Activated T-cell treated with anti-CD3 and anti-CD28 coated beads, Interleukin-2, amount 50 U/mL, for 4 hours (primary cell): ENCODE measurements at places on chromosomes 7 and 10.

GRCh38 chr7:80825499-80825898 lies 93.4 kb downstream of the SEMA3C start:
- no peak for DNase-seq

GRCh38 chr7:28613262-28613661 lies 200.9 kb downstream of the CREB5 start:
- DNase-seq: no peak

- peak; percentile 21 for DNase-seq
Measured at GRCh38 chr7:1920266-1920681, 250.2 kb downstream of the ELFN1 start.

DNA sequence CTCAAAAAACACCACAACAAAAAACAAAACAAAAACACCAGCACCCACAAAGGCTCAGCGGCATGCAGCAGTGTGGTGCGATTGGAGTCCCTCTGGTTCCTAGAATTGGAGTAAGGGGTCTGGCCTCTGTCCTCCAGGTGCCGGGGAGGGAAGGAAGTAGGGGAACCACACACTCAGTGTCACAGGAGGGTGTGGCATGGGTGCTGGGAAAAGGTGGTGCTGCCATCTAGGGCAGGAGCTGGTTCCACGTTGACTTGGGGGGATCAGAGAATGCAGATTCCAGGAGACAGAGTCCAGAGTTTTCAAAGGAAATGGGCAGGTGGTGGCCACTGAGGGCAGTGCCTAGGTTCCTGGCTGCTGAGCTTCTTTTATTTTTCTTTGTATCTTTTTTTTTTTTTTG lies 19.8 kb upstream of the WIPI2 start:
- no peak for DNase-seq

- DNase-seq: no peak
Measured at GRCh38 chr7:2612445-2613097, 19.2 kb upstream of the TTYH3 start.

DNA sequence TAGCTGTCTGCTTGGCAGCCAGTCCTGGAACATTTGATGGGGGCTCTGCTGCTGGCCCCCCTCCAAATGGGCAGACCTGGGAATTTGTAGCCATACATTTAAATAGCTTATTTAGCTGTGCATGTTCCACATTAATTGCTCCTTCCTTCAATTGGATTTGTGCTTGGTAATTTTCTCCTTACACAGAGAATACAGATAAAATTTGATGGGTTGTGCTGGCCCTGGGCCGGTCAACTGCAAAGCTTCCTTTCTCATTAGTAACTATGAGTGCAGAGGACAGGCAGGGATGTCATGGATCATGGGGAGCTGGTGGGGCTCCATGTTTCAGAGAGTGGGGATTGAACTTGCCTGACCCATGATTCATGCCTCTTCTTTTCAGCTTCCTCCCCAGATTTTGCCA lies 201.5 kb upstream of the GHITM start:
- DNase-seq: no peak

DNA sequence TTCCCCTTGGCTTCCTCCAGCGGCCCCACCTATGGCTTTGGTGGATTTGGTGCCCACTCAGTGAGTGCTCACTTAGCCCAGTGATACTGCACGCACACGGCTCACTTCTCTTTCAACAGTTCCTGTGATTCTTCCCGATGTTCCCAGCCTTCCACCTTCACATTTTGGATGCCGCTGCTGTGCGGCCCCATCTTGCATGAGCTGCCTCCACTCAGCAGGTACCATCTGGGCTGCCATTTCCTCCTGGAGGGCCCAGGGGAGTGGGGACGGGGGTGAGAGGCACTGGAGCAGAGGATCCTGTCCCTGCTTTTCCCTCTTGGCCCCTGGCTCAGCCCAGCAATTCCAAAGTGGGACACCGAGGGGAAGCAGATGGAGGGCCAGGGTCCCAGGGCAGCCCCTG lies 323.3 kb upstream of the ZNF32 start:
- no peak for DNase-seq

GRCh38 chr10:34736976-34737771 lies 77.9 kb downstream of the PARD3 start:
- no peak for DNase-seq

DNA sequence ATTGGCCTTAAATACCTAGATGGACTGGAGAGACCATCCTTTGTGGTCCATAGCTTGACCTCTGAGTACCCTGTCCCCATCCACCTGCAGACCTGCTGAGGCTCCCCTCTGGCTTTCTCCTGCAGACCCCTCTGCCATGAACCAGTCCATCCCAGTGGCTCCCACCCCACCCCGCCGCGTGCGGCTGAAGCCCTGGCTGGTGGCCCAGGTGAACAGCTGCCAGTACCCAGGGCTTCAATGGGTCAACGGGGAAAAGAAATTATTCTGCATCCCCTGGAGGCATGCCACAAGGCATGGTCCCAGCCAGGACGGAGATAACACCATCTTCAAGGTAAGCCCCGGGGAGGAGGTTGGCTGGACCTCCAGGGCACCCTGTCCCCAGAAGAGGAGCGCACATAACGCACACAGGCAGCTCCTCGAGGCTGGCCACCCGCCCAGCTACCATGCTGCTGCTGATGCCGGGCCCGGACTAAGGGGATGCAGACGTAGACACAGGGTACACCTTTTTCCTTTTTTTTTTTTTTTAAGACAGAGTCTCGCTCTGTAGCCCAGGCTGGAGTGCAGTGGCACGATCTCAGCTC lies 4.3 kb downstream of the IRF5 start:
- DNase-seq: no peak

GRCh38 chr7:97450516-97450915 lies 281.4 kb upstream of the TAC1 start:
- no peak for DNase-seq

GRCh38 chr10:45452743-45453452 lies 78.9 kb downstream of the ALOX5 start:
- DNase-seq: no peak

DNA sequence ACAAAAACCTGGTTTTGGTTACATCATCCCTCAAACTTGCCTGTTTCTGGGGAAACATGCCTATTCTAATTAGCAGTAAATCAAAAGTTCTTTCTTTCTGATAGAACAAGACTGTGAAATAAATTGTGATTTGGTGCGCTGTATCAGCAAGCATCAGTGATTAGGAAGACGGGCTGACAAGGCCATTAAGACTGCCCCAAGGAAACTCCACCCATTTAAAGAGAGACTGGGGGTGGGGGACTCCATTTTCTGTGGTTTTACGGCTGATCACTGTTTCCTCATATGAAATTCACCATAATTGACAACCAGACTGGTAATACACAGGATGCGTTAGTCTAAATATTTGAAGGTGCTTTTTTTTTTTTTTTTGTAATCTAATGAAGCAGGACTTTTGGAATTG lies 68.7 kb downstream of the MBL2 start:
- no peak for DNase-seq

DNA sequence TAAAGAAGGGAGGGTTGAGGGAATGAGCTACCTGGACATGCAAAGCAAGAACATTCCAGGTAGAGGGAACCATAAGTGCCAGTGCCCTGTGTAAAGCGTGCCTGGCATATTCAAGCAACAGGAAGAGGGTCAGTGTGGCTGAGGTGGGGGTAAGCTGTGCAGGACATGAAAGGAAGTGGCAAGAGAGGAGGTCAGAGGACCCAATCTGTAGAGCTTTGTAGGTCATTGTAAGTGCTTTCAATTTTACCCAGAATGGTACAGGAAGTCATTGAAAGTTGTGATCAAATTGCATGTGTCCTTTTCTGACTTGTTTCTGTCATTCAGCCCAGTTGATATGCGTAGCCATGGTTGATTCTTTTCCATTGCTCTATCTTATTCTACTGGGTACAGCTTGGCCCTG lies 156.6 kb downstream of the NOC3L start:
- DNase-seq: no peak

DNA sequence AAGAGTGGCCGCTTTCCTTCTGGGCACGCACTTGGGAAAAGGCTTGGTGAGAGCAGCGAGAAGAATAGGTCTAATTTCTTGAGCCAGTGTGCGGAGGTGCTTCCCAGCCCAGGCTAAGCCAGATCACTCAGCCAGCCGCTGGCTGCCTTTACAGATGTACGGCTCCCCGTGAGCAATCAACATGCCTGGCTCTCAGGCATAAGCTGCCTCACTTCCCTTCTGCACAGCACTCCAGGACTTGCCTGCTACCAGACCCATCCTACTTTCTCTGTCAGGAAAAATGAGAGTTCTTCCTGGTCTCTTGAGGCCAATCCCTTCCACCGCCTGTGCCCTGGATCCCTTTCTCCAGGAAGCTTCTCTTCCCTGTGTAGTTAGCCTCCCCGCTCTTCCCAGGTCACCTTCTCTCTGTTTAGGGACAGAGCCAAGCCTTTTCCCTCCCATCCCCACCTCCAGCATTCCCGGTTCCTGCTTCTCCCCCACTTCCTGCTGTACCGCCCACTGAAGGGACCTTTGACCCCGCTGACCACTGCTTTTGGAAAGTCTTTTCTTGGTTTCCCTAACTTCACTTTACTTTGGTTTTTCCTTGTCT lies 1.1 kb upstream of the ACTR3C start:
- DNase-seq: no peak

DNA sequence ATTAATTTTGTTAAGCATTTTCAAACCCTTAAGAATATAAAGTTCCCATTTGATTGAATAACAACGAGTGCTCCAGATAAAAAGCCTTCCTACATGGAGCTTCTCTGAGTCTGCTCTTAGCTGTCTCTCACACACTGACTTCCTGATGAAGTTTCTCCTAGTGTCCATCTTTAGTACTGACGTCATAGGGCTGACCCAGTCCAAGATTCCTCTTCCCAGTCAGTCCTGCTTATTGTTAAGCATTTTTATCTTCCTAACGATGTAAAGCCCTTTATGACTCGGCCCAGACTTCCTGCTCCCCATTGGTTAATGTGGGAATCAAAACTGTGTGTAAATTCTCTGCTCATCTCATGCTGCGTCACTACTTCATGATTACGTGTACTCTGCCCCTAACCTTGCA lies 398.8 kb downstream of the TFEC start:
- DNase-seq: no peak

- DNase-seq: no peak
Measured at GRCh38 chr10:96416643-96417042, 57.8 kb upstream of the OPALIN start.

DNA sequence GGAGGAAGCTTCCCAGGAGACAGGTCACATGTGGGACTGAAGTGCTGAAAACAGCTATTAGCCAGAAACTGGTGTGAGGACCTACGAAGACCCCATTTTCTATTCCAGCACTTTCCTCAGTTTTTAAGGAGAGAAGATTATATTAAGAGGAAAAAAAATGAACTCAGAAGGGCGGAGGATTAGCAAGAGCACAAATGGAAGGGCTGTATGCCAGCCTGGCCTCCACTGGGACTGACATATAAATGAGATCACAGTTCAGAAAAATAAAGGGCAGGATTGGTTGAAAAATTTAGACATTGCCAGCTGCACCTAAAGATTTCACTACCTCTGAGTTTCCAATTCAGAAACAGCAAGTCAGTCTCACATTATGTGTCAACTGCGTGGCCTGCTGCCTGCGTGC lies 53.0 kb downstream of the GSDME start:
- no peak for DNase-seq

GRCh38 chr7:23246555-23246954 lies at the start of gene GPNMB:
Gene GPNMB (plus strand): TSS chr7:23246775. CDS start chr7:23246858, 83 bp downstream.
- no peak for DNase-seq

GRCh38 chr7:33448035-33448434 lies 318.7 kb downstream of the BBS9 start:
- DNase-seq: no peak

- DNase-seq: no peak
Measured at GRCh38 chr7:158820656-158821055, 8.7 kb downstream of the ESYT2 start.

- DNase-seq: no peak
Measured at GRCh38 chr10:73734796-73735305, 9.3 kb upstream of the SEC24C start.

GRCh38 chr10:99681553-99681952 lies 22.2 kb downstream of the ENTPD7 start:
- no peak for DNase-seq

DNA sequence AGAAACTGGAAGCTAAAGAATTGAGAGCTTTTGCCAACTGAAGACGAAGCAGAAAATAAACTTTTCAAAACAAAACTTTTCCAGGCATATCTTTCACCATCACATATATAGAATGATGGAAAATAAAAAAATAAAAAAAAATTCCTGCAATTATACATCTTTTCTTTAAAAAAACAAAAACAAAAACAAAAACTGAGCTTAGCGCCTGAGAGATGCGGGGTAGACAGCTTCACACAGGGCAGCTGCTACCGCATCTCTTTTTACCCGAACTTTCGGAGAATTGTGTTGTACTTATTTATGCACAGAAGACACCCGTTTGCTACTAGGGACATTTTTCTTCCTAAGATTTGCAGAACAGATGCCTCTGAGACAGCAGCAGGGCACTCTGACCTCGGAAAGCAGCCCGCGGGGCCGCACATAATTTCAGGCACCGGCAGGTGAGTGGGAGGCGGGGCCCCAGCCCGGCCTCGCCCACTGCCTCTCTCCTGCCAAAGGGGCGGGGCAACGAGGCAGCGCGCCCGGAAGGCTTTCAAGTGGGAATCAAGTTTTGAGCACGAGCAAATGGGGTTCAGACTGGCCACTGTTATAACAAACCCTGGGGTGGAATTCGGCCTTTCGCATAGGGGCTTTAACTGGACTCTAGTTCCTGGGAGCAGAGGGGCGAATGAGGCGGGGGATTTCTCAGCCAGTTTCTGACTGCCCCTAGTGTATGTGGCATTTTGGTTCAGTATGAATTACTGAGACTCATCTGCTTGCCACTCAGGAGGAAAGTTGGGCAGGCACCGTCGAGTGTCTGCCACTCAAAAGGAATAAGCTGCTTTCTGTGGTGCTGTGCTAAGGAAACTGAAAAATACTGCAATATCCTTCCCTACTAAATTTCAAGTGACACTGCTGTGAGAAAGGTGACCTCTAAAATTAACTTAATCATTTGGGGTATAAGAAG lies 18.5 kb upstream of the FAM133B start:
- DNase-seq: no peak

DNA sequence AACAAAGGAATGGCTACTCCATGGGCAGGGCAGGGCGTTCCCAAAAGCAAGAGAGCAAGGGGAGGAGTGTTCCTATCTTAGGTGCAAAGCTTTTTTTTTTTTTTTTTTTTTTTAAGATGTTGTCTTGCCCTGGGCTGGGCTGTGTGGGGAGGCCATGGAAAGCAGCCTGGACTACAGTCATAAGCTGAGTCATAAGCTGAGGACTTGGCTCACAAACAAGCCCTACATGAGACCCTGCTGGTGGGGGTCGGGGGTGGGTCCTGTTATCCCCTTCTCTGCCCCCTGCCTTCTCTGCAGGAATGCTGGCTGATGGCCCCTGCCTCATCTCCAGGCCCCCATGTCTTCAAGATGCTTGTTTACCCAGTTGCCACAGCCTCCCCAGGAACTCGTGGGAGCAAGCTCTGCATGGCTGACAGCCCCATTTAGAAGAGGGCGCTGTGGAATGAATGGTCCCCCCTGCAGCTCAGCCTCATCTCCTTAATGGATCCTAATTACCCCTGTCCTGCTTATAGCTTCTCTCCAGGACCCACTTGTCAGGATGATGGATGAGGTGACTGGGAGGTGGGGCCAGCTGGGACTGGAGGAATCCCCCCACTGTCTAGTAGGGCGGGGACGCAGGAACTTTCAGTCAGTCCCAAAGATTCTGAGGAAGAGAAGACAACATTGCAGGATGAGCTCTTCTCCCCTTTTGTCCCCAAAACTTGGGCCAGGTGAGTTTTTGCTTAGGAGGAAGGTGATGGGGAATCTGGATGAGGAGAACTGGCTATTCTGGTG lies 340.8 kb upstream of the PODXL start:
- DNase-seq: no peak
